Common myeloid progenitor, CD34-positive (primary cell): ENCODE measurements at places on chromosomes 7 and 10.
A peak's percentile ranks its signal among the peaks of the same experiment; 100 is the strongest.

GRCh38 chr10:12470719-12471118 lies 121.4 kb downstream of the CAMK1D start:
- no peak for DNase-seq

DNA sequence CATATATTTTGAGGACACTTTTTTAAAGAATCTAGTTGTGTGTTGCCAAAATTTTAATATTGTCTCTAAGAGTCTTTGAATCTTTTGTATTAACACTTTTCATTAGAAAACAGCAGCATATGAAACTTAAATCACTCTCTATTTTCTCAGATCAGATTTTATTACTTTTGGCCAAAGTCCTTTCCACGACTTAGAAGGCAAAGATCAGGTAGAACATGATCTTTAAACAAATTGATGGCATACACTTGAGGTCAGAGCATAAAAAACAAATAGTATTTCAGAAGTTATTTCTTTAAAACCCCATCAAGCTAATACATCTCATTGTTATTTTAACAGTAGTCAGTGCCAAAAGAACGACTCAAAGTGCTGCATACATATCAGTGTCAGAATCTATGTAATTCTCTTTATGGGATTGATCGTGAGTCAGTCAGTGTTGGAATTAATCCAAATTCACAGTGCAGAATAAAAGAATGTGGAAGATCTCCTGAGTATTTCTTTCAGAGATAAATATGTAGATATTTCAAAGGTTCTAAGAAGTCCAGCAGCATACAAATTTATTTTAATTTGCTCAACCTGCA lies 9.6 kb upstream of the AGMO start:
- no peak for DNase-seq

DNA sequence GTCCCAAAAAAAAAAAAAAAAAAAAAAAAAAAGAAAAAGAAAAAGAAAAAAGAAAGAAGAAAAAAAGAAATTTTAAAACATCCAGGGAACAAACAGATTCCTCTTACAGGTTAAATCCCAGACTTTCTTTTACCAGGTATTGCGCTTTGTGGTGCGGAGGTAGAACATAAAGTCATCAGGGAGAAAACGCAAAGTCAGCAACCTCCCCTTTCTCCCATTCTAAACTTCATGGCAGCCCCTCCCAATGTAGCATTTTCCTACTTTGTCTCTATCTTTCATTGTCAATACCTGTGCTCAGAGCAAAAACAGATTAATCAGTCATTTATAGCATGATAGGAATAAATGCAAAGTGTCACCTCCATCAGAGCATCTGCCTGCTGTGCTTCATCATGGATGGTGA lies 299.7 kb downstream of the SFMBT2 start:
- no peak for DNase-seq

DNA sequence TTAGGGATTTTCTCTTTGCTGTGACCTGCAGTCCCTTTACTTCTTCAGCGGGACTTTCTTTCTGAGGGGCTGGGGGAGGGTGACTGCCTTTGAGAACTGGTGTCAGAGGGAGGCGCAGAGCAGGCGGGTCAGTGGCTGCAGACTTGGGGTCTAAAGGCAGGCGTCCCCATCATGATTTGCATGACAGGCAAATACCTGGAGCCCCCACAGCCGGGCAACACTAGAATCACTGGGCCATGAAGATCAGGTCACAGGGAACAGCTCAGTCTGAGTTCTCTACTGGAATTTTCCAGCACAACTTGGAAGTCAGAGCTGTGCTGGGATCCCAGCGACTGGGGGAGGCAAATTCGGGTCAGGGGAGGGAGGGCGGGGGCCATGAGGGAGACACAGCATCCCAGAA lies 29.2 kb upstream of the PITRM1 start:
- no peak for DNase-seq

- DNase-seq: no peak
These were observed 367.7 kb upstream of the NPVF start for GRCh38 chr7:25595996-25596395.

DNA sequence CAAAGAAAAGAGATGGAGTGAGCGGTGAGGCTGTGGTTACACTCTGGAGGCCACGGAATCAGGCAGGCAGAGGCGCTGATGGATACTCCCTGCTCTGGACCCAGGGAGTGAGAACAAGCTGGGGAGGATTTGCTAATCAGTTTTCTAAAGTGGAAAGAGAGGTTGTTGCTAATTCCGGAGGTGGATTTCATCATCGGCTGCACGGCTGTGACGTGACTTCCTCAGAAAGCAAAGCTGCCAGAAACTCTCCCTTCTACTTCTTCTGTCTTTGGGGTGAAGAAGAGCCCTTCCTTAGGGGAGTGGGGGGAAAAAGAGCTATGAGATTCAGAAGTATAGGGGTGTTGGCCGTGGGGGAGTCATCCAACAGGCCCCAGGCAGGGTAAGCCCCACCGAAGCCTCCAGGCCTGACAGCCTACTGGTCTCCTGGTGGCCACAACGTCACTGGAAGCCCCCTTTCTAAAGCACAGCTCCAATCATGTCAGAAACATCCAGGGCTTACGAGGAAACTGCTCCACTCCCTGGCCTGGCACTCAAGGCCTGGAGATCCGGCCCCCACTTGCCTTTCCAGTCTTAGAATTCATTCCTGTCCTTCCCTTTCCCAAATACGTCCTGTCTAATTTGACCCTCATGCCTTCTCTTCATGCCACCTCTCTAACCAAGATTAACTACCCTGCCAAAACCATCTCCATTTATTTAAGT lies 114.5 kb downstream of the HIP1 start:
- peak; percentile 84 for DNase-seq

DNA sequence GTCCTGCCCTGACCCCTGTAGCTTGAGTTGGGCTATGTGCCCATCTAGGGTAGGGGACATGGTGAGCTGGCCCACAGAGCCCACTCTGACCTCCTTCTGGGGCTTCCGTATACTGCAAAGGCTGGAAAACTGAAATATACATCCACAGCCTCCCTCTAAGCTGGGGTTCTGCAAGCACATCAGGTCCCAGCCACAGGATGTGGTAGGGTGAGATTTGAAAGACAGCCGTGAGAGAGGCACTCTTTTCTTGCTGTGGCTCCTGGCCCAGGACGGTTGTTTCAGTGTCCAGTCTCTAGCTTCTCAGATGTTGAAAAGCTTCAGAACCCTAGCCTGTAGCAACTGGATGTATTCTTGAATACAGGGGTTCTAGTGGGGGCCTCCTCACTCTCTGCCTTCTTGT lies 60.1 kb upstream of the ADRB1 start:
- peak; percentile 27 for DNase-seq
